ENCODE measurements at places on chromosomes 7 and 10. TPM values are rescaled to one million over a fixed set of nuclear protein-coding genes. Genes with fewer than 3 reads are reported as not detected.

CHRM2 gene
- total RNA-seq, result not detected

CYP51A1 gene
- 119 TPM for total RNA-seq

IFIT3 gene
- 3.1 TPM for total RNA-seq

GLUD1 gene
- 86.6 TPM for total RNA-seq

CLCN1 gene
- not detected for total RNA-seq

CYP2C8 gene
- not detected for total RNA-seq

PAPSS2 gene
- 93.2 TPM for total RNA-seq

PMPCB gene
- 36.8 TPM for total RNA-seq

IGFBP3 gene
- 10.1 TPM for total RNA-seq

PRKCQ gene
- 0.55 TPM for total RNA-seq

EBLN1 gene
- not detected for total RNA-seq

PCGF5 gene
- 26.0 TPM for total RNA-seq

CPED1 gene
- 0.22 TPM for total RNA-seq

GIMAP7 gene
- total RNA-seq, result 42.4 TPM

H2BK1 gene
- total RNA-seq, result not detected

FXYD4 gene
- total RNA-seq, result not detected

GALNT11 gene
- total RNA-seq, result 27.6 TPM

CC2D2B gene
- total RNA-seq, result 0.53 TPM

DEPP1 gene
- total RNA-seq, result 318 TPM

WEE2 gene
- not detected for total RNA-seq

ALOX5 gene
- total RNA-seq, result not detected

AKR1C4 gene
- total RNA-seq, result not detected

FGFBP3 gene
- total RNA-seq, result 0.38 TPM

ADCYAP1R1 gene
- total RNA-seq, result not detected

ODAD2 gene
- total RNA-seq, result 4.4 TPM

KCNH2 gene
- not detected for total RNA-seq

TAS2R5 gene
- total RNA-seq, result 0.85 TPM

Measured in endothelial cell of umbilical vein (primary cell).